ENCODE measurements at places on chromosomes 12 and 14. TPM values are rescaled to one million over a fixed set of nuclear protein-coding genes. Genes with fewer than 3 reads are reported as not detected.

Gene TAS2R30
- 10.4 TPM for total RNA-seq

Gene ZNF384
- total RNA-seq, result 41.9 TPM

Gene CIROP
- total RNA-seq, result 0.11 TPM

Gene MAP3K9
- 19.7 TPM for total RNA-seq

Gene TBC1D30
- 10.0 TPM for total RNA-seq

Gene RD3L
- total RNA-seq, result not detected

Gene NID2
- 207 TPM for total RNA-seq

Gene ZNF410
- total RNA-seq, result 52.4 TPM

Gene DEGS2
- total RNA-seq, result 2.1 TPM

Gene SPATS2
- total RNA-seq, result 24.7 TPM

Gene RNU6-8
- not detected for total RNA-seq

Gene FOXA1
- 0.93 TPM for total RNA-seq

All from thyroid gland (tissue), 4 donors.